OCI-LY7 (cell line): ENCODE measurements at places on chromosomes 3 and 15. TPM values are rescaled to one million over a fixed set of nuclear protein-coding genes. Genes with fewer than 3 reads are reported as not detected.

C2CD4A gene
- not detected in 2 replicates for total RNA-seq

KBTBD13 gene
- total RNA-seq, result not detected in 2 replicates

MAN2C1 gene
- 141 and 155 TPM in 2 replicates for total RNA-seq

TMEM207 gene
- not detected in 2 replicates for total RNA-seq

RBP2 gene
- total RNA-seq, result not detected in 2 replicates

CRYGS gene
- 3.5 and 6.5 TPM in 2 replicates for total RNA-seq

RAF1 gene
- 90.4 and 90.8 TPM in 2 replicates for total RNA-seq
